ENCODE measurements at places on chromosomes 3 and 15.

DNA sequence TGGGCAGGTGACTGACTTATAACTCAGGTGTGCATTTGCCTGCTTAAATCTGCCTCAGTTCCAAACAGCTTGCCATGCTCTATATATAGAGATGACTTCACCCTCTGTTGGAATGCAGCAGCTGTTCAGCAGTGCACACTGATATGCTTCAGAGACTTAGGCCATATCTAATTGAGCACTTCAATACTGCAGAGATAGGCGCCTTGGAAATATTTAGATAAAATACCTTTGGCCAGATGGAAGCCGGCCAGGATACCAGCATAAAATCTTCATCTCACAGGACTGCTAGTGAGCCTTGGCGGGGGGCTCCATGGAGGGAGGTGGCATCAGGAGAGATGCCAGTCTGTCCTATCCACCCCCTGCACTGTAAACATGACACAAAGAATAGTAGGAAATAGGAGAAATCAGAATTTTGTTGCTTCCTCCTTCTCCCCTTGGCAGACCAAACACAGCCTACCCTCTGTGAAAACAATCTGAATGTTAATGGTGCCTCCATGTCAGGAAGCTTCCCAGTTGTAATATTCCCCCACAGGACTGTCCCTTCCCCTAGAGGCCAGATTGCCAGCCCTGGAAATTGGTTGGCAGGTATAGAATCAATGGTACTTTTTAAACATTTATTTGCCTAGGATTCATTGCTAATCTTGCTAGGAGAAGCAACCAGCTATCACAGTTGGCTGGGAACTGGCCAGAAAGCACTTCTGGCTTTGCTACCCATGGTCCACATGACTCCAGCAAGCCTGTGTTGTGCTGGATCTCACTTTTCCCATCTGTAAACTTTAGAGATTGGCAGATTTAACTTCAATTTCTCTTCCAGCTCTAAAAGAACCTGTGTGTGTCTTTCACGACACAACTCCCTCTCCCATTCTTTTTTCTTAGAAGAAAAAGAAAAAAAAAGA is 215.5 kb upstream of the KCNMB2 start:
- no peak for DNase-seq

DNA sequence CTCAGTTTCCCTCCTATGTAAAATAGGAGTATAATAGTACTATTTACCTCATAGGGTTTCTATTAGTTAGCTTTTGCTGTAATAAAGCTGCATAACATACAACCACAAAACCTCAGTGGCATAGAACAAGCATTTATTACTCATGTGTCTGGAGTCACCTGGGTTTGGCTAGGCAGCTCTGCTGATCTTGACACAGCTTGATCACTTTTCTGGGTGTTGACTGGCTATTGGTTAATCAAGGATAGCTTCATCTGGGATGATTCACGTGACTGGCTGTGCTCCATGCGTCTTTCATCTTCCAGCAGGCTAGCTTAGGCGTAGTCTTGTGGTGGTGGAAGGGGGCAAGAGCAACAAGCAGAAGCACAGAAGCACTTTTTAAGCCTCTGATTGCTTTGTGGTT is 112.6 kb downstream of the SQOR start:
- no peak for DNase-seq

DNA sequence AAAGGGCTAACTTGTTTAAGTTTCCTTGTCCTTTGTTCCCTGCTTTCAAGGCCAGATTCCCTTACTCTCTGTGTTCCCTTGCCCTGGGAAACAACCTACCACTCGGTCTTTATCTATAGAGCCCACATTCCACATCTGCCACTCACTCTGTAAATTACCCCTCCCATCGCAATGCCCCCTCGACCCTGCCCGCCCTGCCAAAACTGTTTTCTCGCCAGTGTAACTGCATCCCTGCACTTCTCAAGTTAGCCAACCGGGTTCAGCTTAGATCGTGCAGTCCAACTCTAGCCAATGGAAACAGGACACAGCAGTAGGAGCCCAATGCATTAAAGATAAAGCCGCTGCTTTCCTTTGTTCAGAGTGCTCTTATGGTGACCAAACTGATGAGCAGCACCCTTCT is 263.6 kb downstream of the TBL1XR1 start:
- DNase-seq: no peak

DNA sequence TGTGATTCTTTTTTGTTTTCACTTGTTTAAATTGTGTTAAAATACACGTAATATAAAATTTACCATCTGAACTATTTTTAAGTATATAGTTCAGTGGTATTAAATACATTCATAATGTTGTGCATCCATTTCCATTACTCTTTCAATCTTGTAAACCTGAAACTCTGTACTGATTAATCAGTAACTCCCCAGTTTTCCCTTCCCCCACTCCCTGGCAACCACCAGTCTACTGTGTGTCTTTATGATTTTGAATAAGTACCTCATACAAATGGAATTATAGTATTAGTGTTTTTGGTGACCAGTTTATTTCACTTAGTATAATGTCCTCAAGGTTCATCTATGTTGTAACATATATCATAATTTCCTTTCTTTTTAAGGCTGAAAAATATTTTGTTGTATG is 59.3 kb downstream of the GLCE start:
- DNase-seq: no peak

- no peak for DNase-seq
Observed at GRCh38 chr3:61649381-61650170, 88.2 kb downstream of the PTPRG start.

- no peak for DNase-seq
Observed at GRCh38 chr3:51908026-51908425, 4.9 kb upstream of the IQCF1 start.

- DNase-seq: no peak
Observed at GRCh38 chr3:141275032-141275422, 43.4 kb downstream of the PXYLP1 start.

- no peak for DNase-seq
Observed at GRCh38 chr3:38148311-38148882, 9.9 kb downstream of the MYD88 start.

DNA sequence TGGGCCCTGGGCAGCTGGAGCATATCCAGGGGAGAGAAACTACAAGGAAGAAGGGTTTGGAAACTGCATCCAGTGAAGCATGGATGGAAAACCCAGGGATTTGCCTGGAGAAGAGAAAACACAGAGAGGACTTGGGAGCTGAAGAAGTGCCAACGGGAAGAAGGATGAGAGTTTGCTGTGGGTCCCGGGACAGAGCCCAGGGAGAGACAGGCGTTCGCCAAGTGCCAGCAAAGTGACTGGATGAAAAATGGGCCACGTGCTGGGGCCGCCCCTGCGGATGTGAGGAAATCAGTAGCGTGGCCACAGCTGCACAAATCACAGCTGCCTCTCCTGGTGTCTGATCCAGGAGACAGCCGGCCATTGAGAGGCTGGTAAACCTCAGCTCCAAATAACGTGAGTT is 70.4 kb downstream of the HES1 start:
- DNase-seq: no peak
